Endodermal cell (in vitro differentiated cells): ENCODE measurements at places on chromosomes 16 and 17.
A peak's percentile ranks its signal among the peaks of the same experiment; 100 is the strongest.

- DNase-seq = peak; percentile 58
Measured at GRCh38 chr17:64554028-64554637, 47.4 kb downstream of the CEP95 start.

GRCh38 chr17:42509841-42510240 is 26.2 kb upstream of the NAGLU start:
- no peak for DNase-seq

DNA sequence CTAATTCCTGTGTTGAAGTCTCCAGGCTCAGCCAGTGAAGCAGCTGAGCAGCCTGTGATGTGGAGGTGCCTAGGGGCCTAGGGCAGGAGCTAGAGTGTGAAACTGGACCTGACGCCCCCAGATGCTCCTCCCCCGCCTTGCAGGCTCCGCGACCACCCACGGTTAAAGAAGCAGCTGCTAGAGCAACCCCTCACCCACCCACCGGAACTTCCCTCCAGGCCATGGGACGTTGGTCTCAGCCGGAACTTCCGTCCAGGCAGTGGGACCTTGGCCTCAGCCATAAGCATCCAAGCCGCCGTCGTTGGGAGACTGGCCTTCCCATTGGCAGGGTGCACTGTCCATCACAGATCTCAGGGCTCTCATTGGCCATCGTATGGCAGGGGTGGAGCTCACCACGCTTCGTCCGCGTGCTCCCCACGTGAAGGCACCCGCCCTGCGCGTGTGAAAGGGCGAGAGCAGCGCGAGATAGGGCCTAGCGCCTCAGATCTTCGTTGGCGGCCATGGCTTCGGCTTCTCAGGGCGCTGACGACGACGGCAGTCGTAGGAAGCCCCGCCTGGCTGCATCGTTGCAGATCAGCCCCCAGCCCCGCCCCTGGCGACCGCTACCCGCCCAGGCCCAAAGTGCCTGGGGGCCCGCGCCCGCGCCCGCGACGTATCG is at the start of gene ADAD2:
Gene ADAD2 (plus strand): TSS at position 427 of the 658 bp plus-strand sequence. CDS start 74 bp downstream, at position 501.
- peak; percentile 85 for DNase-seq

DNA sequence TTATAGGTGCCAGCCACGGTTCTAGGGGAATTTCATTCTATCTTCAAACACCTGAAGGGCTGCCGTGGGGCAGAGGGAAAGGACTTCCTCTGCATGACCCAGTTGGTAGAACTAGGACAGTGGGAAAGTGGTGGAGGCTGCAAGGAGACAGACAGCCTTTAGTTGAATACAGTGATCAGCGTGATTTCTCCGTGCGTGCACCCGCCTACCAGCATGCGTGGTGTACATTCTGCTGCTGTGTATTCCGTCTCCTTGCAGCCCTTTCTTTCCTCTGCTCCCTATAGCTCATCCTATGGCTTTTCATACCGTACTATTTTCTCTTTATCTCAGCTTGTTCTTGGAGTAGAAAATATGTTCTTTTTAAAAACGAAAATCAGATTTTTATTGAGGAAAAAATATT is 146.9 kb downstream of the MRM1 start:
- DNase-seq = no peak

- DNase-seq = peak; percentile 59
Measured at GRCh38 chr17:37797206-37797605, 52.3 kb upstream of the HNF1B start.

DNA sequence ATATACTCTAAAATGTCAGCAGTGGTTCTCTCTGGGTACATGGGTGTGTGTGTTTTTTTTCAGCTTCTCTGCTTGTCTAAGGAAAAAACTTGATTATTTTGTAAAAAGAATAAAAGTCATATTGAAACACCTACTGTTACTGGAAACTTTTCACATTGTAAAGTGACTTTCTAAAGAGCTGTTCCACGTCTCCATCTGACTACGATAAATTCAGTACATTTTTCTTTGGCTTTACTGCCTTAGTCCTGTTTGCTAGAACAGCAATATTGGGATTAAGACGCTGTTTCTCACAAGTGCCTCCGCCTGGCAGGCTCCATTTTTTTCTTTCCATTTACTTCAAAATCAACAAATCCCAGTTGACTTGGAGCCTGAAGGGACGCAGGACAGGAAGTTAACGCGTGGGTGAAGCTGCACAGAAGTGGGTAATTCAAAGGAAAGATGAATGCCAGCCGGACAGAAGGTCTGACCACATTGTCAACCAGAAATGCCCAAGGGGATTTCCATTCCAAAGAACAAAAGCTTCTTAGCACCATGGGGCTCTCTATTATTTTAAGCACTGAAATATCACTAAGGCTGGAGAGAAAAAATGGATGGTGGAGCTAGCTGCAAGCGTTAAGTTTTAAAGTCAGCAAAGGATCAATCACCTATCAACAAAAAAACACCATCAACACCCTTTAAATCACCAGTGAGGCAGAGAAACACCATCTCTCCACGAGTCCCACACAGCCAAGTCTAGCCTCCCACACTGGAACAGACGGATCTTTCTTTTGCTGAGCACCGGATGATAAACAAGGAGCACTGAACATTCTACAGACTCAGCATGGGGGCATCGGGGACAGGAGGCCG is 8.4 kb downstream of the GLOD4 start:
- no peak for DNase-seq

GRCh38 chr17:63785556-63785955 is 11.6 kb downstream of the DDX42 start:
- no peak for DNase-seq

- no peak for DNase-seq
Measured at GRCh38 chr17:38559880-38560230, 45.9 kb downstream of the SRCIN1 start.

DNA sequence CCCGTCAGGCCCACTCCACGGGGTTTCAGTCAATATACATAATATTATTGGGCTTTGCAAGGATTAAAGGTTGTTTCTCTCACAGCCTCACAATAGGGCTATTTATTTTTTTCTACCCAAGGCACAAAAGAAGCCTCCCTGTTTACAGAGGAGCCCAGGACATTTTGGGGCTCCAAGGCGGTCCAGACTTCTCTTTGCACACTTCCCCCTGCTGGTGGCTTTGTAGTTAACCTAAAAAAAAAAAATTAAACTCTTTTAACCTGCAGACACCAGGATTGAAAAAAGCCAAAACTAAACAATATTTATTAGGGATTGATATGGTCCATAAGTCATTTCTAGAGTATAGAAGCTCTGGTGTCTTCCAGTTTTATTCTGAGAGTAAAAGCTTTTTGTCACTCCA is 169.7 kb upstream of the ZFHX3 start:
- DNase-seq = no peak

GRCh38 chr17:56635641-56636040 is 42.1 kb downstream of the NOG start:
- DNase-seq = no peak

- no peak for DNase-seq
Measured at GRCh38 chr16:14194721-14195120, 123.6 kb downstream of the MRTFB start.

GRCh38 chr17:19457830-19458271 is 46.8 kb downstream of the RNF112 start:
- DNase-seq = peak; percentile 92

DNA sequence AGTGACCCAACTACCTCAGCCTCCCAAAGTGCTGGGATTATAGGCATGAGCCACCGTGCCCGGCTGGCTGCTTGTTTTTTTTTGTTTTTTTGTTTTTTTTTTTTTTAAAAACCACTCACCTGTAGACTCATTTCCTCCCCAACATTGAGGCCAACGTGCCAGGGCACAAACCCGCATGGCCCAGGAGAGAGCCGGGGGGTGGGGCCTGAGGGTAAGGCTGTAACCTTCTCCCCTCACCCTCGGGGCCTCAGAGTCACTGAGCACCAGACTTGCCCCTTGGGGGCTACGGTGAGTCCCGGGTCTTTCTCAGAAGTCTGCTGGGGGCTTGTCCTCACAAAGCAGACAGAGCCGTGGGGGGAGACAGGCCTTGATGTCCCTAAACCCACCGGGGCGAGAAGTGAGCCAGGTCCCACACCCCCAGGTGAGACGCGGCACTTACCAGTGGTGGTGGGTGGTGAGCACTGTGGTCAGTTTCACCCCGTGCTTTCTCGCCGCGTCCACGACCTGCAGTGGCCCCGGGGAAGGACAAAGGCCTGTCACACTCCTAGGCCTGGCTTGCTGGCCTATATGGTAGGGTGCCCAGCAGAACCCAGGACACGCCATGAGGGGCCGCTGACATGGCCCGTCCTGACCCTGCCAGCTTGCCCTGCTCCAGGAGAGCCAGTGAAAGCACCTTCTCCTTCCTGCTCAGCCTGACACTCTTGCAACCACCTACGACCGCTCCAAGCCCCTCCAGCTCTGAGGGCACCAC is 4.6 kb downstream of the HAGH start:
- no peak for DNase-seq

- no peak for DNase-seq
Measured at GRCh38 chr17:44207743-44208142, 8.1 kb upstream of the ATXN7L3 start.

DNA sequence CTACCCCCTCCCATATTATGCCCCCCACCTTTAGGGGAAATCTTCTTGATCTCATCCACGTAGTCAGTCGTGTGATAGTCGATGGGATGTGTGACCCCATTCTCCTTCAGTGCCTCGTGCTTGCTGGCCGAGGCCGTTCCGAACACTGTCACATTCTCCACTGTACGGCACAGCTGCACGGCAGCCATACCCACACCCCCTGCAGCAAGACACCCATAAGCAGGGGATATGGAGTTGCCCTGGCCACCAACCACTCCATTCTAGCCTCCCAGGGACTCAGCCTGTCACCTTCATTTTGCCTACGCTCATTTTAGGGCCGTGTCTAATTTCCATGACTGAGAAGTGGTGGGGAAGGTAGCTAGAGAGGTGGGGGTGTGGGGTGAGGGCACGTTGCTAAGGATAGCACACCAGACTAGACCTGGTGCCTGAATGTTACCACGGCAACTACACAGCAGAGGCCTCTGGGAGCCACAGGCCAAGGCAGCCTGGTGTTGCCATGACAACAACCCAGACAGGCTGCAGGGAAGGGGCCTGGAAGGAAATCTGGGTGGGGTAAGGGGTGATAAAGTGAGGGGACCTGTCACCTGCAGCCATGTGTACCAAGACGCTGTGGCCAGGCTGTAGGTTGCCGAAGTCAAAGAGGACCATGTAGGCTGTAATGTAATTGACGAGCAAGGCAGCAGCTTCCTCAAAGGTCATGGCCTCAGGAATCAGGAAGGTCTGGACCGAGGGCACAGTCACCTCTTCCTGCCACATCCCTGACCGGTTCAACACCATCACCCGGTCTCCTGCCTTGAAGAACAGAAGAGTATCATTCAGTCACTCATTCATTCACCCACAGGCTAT is 4.0 kb downstream of the VAT1 start:
- DNase-seq = peak; percentile 73

DNA sequence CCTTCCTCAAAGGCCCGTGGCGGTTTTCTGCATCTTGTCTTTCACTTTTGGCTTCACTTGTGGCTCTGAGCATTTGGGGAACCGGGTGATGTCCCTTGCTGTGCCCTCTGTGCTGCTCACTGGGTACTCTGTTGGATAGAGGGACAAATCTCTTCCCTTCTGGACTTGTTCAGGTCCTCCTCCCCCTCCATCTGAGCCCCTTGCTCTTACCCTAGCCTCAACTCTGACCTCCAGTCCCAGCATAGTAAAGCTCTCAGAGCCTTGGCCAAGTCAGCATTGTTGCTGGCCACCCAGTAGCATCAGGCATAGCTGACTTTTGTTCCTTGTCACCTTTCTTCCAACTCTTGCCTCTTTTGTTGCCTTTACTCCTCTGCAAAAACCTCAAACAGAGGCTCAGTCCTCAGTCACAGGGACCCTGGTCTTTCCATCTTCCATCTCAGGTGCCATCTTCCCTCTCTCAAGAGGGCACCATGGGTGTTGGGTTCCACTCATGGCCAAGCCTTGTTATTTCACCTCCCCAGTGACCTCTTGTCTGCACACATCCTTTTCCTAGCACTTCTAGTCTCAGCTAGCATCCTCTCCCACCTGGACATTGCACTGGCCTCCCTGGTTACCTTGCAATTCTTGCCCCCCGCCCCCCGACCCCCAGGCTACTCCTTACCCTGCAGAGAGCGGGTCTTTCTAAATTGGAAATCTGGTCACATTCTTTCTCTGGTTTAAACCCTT is 393 bp upstream of the PSMB10 start:
- DNase-seq = no peak

DNA sequence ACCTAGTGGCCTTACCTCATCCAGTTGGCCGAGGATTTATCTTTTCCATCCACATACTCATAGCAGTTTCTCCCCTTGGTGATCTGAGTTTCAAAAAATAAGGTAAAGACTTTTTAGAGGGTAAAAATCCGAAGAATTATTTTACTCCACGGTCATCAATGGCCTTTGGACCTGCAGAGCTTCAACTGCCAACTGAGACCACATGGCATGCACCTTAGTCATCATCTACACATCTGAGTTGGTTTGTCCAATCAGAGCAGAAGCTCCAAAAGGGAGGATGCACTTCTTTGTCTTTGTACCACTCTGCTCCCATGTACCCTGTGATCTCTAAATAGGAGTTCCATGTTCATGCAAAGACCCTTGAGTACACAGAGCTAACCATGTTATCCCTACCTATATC is 15.7 kb downstream of the PRDM7 start:
- no peak for DNase-seq

DNA sequence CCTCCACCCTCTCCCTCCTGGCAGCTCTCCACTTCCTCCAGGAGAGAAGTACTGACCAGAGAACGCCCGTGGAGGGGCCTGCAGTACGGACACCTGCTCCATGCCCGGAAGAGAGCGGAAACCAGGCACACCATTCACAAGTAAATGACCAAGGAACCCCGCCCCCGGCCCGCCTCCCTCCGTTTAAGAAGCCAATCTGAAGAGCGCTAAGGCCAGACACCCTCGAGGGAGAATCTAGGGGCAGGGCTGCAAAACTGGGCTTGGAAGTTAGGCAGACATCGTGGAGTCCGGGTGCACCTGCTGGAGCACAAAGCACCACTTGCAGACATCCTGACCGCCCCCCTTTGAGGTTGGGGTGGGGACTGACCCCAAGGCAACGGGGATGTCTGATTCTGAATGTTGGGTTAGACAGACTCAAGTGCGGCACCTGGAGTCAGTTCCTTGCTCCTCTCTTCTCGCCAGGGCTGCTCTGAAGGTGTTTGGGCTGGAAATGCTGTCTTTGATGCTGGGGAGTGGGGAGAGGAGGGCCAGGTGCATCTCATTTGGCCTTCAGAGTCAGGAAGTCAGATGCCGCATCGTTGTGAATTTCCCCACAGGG is 964 bp upstream of the FAAP100 start:
- peak; percentile 98 for DNase-seq

GRCh38 chr17:74901353-74902135 is 8.1 kb upstream of the FADS6 start:
- no peak for DNase-seq

DNA sequence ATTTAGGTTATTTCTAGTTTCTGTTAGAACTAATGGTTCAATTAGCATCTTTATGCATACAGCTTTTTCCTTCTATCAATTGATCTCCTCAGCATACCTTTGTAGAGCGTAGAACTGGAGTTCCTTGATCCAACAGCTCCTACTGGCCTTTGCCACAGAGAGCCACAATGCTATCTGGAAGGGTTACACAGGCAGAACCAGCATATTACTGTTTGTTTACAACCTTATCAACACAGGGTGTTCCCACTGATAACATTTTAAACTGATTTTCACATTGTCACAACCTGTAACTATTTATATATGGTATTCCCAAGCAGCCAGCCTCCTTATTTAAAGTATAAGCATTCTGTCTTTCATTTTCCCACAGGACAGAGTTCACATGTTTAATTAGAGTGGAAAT is 382.2 kb downstream of the MAF start:
- no peak for DNase-seq
